ENCODE measurements at places on chromosomes 5 and 9.

DNA sequence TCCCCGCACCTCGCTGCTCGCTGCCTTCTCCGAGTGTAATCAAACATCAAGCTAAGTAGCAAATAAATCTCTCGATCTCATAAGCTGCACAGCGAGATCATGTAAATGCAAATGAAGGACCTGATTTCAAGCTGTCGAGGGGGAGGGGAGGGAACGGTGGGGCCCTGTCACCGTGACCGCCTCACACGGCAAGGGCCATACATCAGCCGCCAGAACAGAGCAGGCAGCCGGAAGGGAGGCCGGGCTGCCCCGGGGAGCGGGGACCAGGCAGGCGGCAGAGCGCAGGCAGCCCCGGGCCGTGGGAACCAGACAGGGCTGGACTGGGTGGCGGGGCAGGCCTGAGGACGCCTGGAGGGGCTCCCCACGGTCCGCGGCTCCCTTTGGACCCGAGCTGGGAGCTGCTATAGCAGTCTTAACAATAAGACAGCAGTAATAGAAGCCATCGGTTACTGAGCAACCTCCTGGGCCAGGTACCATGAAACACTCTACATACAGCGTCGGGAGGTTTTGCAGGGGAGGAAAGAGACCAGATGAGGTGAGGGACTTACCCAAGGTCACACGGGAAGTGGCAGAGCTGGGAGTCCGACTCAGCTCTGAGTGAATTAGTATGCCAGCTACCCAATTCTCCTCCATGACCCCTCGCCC, 76.8 kb downstream of the CFAP77 start:
- peak; percentile 7 for DNase-seq

DNA sequence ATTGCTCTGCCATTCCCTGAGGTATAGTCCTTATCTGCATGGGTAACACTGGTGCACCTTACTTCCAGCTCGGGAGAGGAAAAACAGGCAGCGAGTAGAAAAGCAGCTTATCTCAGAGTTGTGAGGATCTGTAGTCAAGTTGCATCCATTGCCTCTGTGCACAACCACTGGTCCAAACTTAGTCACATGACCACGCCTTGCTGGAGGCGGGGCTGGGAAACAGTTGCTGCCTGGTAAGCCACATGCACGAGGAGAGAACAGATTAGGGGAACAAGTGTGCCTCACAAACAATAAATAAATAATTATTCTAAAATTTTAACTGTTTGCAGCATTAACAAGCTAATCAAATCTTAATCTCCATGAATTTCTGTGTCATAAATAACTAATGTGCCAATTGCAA, 18.6 kb downstream of the ZNF622 start:
- no peak for DNase-seq

DNA sequence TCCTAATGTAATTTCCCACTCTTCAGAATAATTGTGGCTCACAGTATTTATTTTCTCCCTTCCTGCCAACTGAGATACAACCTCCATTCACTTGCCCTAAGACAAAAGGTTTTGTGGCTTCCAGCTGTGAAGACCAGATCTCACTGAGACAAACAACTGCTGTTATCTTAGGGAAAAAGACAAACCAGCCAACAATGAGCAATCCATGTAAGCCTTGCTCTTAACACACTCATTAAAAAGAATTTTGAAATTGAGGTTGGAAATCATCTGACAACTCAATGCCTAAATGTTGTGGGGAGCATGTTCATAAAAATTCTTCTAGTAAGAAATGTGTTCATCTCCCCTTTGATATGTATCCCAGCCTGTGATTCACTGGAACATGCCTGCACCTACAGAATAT, 132.9 kb downstream of the ADAMTSL1 start:
- no peak for DNase-seq

GRCh38 chr9:23739753-23740152, 86.3 kb downstream of the ELAVL2 start:
- DNase-seq = no peak

DNA sequence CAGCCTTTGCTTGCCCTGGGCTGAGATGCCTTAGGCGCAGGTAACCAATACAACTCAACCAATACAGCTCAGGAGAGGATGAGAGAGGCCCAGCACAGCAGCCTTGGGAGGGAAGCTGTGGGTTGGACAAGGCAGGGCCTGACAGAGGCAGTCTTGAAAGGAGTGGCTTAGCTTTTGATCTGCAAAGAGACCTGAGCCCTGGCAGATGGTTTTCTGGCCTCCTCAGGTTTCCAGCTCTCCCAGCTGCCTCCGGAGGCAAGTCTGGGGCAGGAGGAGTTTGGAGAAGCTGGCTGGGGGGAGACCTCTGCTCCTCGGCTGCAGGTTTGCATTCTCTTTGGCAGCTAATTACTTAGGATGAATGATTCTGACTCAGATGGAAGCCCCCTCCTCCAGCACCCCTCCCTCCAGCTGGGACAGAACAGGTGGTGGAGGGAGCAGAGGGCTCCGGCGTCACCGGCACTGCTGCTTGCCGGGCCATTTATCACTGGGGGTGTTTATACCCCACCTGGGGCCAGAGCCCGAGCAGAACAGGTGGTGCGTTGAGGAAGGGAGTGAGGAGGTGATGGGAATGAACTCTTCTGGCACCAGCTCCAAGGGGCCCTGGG, 50.8 kb downstream of the TSPAN17 start:
- no peak for DNase-seq

GRCh38 chr5:160843240-160843639, 8.8 kb downstream of the ATP10B start:
- DNase-seq = no peak

DNA sequence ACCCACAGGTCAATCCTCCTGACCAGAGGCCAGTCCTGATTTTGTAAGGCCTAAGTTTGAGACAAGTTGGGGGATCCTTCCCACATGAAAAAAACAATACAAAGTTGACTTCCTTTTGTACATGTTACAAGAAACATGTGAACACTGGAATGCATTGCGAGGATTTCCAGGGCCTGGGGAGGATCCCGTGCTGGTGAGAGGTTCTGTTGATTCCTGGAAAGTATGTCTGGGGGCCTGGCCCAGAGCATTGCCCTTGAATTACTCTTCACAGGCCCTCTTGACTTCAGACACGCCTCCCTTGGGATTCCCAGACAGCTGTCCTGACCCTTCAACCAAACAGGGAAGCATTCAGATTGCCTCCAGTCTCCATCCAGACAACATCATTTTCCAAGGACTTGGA, 234.2 kb upstream of the IRX2 start:
- no peak for DNase-seq

- DNase-seq = no peak
These were observed 13.8 kb upstream of the NKD2 start for GRCh38 chr5:994821-995220.

DNA sequence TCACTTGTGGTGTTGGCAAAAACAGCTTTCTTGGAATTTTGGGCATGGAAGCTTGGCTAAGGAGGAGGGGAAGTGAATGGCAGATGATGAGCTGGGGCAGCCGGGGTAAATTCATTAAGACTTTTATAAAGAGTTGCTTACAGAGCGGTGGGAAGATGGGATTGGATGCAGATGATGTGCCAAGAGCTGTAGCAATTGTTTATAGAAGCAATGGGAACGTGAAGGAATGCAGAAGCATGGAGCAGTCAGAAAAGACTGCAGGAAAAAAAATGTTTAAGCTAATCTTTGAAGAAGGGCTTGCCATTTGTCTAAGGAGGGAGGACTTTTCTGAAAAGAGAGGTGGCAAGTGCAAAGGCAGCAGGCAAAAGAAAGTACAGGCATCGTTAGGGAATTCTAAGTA, 86.6 kb upstream of the SHISAL2B start:
- DNase-seq = no peak

- DNase-seq = no peak
These were observed 23.4 kb upstream of the LECT2 start for GRCh38 chr5:135978212-135978631.

GRCh38 chr9:1920386-1920785, 94.8 kb upstream of the SMARCA2 start:
- DNase-seq = no peak

GRCh38 chr5:100832252-100833230, 70.5 kb downstream of the ST8SIA4 start:
- no peak for DNase-seq

GRCh38 chr9:126916909-126917308, 2.3 kb downstream of the RALGPS1 start:
- DNase-seq = no peak

GRCh38 chr9:92639124-92639523, 30.8 kb downstream of the IPPK start:
- no peak for DNase-seq

DNA sequence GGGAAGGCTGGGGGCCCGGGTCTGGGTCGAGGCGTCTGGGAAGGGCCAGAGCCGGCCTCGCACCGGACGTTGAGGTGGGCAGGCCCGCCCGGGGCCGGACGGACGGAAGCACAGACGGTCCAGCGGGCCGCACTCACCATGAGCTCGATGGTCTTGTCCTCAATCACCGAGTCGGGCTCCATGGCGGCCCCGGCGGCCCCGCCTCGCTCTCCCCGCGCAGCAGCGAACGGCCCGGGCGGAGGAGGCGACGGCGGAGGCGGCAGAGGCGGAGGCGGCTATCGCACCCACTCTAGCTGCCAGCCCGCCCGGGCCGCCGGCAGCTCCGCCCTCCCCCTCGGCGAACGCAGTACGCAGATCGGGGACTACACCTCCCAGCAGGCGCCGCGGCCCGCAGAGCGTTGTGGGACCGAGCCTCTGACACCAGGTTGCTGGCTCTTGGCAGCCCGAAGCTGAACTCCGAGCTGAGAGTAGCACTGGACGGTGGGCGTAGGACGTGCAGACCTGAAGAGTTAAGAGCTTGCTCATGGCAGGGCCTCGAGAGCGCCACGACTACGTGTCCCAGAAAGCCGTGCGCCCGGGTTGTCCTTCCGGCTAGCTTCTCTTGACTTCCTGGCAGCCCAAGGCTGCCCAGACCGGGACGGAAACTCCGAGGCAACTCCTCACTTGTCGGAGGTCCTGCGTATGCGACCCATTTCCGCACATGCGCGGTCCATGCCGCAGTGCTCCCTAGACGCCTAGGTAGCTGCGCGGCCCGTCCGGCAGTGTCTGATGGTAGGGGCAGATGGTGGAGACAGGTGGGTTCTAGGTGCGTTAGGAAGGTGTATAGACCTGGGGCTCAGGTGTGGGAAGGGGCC, at the start of gene FBXW11:
Gene FBXW11, minus strand, starts transcription at position 318 of the 854 bp plus-strand sequence. Its CDS starts 136 bp downstream, at position 182.
- peak; percentile 87 for DNase-seq

DNA sequence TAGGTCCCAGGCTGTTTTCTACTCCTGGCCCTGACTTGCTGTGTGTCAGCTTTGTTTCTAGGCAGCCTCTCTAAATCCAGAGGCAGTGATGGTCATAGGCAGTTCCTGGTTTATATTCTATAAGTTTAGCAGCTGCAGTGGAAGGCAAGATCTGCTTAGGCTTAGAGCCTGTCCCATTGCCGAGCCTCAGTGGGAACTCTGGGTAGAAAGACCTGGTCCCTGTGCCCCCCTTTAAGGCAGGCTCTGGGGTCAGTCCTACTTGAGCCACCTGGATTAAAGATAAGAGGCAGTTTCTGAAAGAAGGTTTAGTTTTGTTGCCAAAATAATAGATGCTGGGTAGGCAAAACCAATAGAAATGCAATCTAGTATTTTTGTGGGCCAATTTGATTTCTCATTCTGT, 13.6 kb downstream of the MCCC2 start:
- no peak for DNase-seq

- DNase-seq = no peak
These were observed 166.8 kb downstream of the MUSK start for GRCh38 chr9:110835404-110835803.

- no peak for DNase-seq
These were observed 149.5 kb upstream of the LHFPL2 start for GRCh38 chr5:78797936-78798672.

GRCh38 chr9:117205806-117206205, 209.1 kb downstream of the ASTN2 start:
- no peak for DNase-seq

DNA sequence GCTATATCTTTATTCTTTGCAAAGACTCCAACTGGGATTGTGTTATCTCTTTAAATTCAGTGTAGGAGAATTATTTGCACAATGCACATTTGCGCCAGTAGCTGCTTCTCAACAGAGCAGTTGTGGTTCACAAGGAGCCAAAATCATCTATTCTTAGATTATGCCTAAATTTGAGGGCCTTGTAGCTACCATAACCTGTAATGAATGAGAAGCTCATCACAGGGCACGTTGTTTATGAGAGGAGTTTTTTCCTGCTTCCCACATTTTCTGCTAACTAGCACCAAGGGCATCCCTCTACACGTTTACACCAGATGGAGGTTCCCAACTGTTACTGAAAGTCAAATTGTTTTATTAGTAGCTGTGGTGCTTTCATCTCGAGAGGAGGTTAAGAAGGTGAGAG, 322.4 kb downstream of the TMEM161B start:
- DNase-seq = no peak

DNA sequence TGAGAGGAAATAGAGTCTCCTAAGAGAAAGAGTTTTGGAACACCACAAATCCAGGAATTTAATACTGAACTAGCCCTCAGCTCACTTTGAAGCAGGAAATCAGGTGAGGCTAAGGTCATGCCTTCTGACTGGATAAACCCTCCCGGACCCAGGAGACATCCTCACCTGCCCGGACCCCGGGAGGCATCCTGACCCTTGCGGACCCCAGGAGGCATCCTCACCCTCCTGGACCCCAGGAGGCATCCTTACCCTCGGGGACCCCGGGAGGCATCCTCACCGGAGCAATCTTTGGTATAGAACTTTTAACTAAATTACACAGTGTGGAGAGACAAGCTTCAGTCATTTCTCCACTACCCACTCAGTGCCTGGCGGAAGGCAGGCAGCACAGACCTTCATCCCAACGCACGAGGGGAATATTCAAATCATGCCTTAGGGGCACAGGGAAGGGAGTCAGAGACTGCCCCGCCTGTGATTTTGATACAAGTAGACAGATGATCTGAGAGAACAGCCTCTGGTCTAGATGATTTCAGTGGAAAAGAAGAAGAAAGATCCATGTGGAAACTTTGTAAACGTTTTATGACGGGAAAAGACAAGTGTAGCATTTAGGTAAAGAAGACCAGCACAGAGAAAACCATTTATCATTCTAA, 21.3 kb downstream of the STXBP1 start:
- no peak for DNase-seq

DNA sequence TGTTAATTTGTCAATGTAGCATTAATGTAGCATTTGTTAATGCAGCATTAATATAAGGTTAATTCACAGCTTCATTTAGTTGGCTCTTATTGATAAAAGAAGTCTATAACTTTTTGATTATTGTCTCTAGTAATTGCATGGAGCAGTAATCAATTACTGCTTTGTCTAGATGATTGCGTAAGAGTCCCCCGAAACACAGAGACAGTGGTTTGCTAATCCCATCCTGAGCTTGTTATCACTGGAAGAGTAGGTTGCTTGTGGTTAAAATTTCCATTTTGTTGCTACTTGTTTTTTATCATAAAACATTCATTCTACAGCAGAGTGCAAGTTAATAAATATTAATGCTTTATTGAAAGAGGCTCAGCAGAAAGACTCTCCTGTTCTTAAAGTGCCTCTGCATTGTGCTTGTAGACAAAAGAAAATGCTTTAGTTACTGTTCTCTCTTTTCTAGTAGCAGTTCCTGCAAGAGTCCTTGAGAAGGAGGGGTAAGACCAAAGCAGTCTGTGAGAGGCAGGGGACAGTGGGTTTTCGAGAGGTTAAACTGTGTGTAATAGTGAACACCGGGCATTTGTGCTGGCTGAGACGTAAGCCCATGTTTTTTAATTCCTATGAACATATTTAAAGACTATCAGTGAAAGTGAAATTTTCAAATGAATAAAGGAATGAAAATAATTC, 291.7 kb downstream of the TRPM3 start:
- DNase-seq = no peak

GRCh38 chr5:107966201-107966600, 295.5 kb upstream of the EFNA5 start:
- DNase-seq = no peak

GRCh38 chr5:152104211-152104610, 179.6 kb upstream of the GLRA1 start:
- no peak for DNase-seq

GRCh38 chr9:93949694-93950449, 5.3 kb downstream of the BARX1 start:
- DNase-seq = no peak

- no peak for DNase-seq
These were observed 11.6 kb downstream of the LHX3 start for GRCh38 chr9:136193127-136193890.
